ENCODE measurements at places on chromosomes 5 and 9.

DNA sequence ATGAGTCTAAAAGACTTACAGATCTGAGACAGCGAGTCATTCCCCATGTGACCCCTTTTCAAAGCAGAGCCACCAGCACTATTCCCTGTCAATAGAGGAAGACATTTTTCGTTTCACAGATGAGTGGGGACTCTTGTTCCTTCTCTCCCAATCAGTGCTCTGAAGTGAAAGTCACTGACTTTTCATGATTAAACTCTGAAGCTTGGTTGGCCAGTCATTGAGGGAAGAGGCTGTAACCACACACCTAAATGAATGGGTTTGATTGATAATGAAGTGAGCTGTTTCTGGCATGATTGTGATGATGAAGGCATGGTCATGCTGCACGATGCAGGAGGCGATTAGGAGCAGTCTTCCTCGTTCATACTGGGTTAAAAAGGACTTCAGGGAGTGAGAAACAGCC is 171.9 kb downstream of the ZNF462 start:
- no peak for DNase-seq

GRCh38 chr5:165723931-165724330 is 2218.5 kb downstream of the MAT2B start:
- DNase-seq, result no peak

DNA sequence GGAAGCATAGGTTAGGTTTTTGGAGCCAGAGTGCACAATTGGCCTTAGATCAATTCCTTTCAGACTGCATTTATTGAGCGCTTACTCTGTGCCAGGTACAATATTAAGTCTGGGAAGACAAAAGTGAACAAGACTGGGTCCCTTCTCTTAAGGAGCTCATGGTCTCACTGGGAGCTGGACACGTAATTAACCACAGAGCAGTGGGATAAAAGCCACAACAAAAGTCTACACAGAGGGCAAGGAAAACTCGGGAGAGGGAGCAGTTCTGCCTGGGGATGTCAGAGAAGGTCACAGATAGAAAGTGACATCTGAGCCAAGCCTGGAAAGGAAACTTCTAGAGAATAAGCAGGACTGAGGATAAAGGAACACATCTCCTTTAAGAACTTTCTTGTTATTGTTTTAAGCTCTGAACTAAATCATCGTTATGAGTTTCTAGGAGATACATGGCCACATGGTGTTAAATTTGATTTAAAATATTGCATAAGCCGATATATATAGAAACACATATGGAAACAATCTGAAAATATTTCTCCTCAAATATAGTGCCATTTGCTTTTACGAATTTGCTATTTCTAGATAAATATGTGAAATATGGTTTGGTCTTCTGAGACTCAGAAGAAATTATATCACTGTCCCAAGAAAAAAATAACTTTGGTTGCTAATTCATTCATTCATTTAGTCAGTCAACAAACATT is 40.1 kb upstream of the PDE8B start:
- DNase-seq, result no peak

DNA sequence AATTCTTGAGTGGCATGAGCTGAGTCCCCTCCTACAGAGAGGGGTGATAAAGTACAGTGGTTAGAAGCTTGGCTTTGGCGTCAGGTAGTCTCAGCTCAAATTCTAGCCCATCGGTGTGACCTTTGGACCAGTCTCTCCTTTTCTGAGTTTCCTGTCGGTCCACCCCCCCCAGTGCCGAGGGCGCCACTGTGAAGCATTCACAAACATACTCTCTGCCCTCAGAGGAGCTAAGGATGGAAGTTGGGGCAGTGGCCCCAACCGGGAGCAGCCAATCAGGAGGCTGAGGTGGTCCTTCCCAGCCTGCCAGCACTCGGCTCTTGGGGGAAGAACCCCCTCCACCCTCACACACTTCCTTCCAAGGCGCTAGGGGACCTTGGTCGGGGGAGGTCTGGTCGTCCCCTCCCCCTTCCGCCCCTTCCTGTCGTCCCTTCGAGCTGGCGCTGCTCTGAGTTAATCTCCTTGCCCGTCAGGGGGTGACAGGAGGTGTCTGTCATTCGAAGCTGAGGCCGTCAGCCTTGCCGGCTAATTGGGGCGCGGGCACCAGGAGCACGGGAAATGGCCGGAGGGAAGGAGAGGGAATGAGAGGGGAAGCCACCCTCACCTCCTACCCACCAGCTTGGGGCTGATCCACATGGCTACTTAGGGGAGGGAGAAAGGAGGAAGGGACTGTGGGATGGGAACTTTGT is 53.0 kb downstream of the CXXC5 start:
- DNase-seq, result no peak

DNA sequence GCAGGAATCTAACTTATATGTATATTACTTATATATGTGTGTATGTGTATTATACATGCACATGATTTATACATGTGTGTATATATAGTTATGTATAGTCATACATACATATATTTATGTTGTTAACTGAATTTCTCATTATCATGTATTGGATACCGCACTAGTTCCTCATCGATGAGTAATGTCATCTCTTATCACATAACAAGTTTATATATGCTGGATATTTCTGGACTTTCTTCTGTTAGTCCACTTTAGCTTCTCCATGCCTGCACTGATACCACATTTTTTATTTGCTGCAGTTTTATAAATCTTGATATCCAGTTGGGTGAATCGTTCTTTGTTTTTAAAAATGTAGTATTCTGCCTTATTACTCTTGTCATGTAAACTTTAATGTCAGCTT is 50.2 kb downstream of the APC start:
- DNase-seq, result no peak

- no peak for DNase-seq
Observed at GRCh38 chr5:144247131-144247530, 76.5 kb downstream of the KCTD16 start.

DNA sequence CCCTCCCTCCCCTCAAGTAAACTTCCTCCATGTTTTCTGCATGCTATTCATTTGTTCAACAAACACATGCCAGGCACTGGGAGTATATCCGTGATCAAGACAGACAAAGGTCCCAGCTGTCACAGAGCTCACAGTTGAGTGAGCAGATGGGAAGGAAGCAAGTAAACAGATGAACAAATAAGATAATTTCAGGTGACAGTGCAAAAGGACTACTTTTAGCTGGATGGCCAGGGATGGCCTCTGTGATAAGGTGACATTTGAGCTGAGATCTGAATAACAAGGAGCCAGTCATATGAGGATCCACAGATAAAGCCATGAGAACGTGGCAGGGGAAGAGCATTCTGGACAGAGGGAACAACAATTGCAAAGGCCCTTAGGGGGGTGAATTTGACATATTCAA is 121.7 kb upstream of the RAD23B start:
- DNase-seq, result no peak

GRCh38 chr5:21689587-21689986 is 1163.6 kb downstream of the CDH12 start:
- no peak for DNase-seq

DNA sequence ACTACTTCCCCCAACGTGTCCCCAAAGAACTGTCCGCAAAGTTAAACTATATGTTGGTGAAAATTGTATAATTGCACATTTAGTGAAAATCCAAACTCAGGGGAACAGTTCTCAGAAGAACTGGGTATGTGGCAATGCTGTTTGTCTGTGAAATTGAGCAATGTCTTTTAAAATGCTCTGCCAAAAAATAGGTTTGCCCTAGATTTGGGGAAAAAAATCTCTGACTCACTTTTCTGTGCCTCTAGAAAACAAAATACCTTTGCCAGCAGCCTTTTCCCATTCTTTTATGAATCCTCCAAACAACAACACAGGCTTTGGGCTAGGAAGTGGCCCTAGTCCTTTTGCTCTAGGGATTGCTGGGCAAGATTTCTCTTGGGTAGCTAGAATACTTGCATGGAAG is 37.4 kb upstream of the ZNF608 start:
- no peak for DNase-seq

DNA sequence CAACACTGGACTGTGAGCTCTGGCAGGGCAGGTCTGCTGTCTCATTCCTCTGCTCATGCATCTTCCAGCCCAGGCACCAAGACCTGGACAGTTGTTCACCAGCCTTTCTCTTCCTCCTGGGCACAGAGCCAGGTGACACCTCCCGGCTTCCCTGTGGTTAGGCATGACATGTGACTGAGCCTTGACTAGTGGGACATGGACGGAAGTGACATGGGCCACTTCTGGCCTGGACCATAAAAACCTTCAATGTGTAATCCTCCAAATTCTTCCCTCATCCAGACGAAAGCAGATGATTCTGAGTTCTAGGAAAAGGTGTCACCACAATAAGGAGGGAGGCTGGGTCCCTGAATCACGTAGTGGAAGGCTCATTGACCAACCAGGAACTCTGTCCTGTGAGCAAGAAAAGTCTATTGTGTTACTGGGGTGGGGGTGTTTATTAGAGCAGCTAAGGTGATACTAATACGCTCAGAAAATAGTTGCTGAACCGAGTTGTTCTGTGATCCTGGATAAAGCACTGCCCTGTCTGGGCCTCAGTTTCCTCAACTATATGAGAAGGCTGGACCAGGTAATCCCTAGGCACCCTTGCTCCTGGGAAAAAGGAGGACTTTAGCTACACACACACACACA is 26.6 kb upstream of the CRB2 start:
- DNase-seq, result no peak

DNA sequence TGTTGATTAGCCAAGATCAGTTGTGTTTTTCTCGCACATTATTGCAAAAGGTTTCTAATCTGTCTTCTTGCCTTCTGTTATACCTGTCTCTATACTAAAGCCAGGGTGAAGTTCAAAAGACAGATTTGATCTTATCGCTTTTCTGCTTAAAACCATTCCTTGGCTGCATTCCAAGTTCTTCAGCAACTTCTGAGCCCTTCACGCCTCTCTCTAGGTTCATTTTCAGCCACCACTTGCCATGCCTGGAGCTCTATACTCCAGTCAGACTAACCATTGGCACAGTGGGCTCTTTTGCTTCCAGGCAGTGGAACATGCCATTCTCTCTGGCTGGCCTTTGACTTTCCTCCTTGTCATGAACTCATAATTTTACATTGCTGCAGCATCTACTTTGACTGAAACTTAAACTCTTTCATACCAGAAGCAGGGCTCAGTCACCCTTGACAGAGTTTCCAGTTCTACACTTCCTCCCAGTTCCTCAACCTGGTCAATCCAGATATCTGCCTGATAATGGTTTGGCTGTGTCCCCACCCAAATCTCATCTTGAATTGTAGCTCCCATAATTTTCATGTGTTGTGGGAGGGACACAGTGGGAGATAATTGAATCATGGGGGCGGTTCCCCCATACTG is 114.4 kb downstream of the SLC12A2 start:
- no peak for DNase-seq

DNA sequence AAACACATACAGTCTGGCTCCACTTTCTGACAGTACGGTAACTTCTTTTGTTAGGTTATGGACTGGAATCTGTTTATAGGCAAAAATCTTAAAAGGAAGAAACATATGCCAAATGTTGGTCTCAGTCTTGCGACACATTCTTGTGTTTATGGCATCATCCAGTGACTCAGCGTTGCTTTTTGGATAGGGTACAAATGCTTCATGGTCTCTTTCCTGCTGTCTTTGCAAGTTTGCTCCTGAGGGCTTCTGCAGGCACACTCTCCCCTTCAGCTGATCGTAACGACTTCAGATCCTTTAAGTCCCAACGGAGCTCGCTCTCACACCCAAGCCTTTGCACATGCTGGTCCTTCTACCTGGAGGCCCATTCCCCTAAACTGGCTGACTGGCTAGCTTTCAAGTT is 23.6 kb upstream of the TNFSF8 start:
- DNase-seq, result peak; percentile 45

DNA sequence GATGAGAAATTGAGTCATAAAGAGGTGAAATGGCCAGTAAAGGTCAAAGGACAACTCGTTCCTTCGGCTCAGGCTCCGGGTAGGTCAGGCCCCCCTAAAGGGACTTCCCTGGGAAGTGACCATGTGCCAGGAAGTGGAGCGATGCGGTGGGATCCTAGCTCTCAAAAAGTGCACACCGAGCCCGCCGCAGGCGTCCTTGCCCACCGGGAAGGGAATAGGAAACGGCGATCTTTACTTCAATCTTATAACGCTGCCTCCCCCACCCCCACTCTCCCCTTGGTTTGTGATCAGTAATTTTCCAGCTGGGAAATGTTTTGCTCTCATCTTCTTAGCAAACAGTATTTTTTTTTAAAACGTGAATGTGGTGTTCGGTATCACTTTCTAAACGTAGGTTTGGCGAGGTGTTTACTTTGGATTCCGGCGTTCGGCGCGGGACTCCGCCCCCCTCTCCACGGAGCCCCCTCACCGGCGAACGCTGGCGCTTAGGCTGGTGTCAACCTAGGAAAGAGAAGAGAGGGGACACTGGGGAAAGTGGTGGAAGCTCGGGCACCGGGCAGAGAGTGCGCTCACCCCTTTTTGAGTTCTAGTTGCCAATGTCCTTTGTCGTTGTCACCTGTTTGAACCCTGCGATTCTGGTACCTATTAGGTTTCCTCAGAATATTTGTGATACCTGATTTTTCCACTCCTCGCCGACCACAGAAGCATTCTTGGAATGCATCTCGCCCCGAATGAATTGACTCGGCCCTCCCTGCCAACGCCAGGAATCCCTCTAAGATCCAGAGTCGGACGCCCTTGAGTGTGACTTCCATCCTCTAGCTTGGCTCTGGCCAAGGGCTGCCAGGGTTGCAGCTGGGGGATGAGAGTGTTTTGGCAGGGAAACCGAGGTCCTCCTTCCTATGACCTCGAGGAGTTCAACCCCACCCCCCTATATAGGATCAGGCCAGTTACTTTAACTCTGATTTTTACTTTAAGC is 1.8 kb upstream of the KLF4 start:
- peak; percentile 29 for DNase-seq

DNA sequence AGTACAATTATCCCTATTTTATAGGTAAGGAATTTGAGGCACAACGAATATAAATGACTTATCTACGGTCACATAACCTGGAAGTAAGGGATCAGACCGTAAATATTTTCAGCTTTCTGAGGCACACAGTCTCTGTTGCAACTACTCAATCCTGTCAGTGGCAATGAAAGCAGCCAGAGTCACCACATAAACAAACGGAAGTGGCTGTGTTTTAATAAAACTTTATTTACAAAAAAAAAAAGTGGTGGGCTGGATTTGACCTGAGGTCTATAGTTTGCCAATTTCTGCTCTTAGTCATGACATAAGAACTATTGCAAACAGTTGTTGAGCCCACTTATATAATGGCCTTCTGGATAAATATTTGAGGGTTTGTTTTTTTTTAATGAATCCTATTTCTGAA is 29.6 kb downstream of the ZNF366 start:
- no peak for DNase-seq

GRCh38 chr9:114889802-114890224 is 40.6 kb downstream of the TNFSF8 start:
- DNase-seq, result no peak

- no peak for DNase-seq
Observed at GRCh38 chr5:56432321-56432720, 199.2 kb upstream of the ANKRD55 start.

GRCh38 chr5:5371957-5372356 is 50.5 kb upstream of the ICE1 start:
- DNase-seq, result no peak

Measured in CD4-positive, alpha-beta T cell treated with Interleukin-4 for 1 hour (primary cell).